ENCODE measurements at places on chromosomes 5 and 9. TPM values are rescaled to one million over a fixed set of nuclear protein-coding genes. Genes with fewer than 3 reads are reported as not detected.

Gene FBP2
- total RNA-seq: not detected

Gene RAB3C
- total RNA-seq: not detected

Gene FAM153A
- not detected for total RNA-seq

Gene SHOC1
- under 0.01 TPM for total RNA-seq

Gene ADAMTSL2
- under 0.01 TPM for total RNA-seq

Gene NSG2
- total RNA-seq: not detected

Gene NIM1K
- 7.7 TPM for total RNA-seq

Gene LCN9
- total RNA-seq: not detected

All from fibroblast of lung (primary cell).